ENCODE measurements at places on chromosomes 5 and 9. TPM values are rescaled to one million over a fixed set of nuclear protein-coding genes. Genes with fewer than 3 reads are reported as not detected.

DNA sequence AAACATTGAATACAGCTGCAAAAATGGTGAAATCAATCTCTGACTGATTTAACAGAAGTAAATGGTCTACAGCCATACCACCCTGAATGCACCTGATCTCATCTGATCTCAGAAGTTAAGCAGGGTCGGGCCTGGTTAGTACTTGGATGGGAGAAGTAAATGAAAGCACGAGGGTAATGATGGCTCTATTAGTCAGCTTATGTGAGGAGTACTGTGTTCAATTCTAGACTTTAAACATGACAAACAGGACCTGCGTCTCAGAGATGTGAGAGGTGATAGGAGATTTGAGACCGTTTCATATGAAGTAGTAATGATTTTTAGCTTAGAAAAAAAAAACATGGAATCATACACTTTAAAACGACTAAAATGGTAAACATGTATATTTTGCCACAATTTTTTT lies 77.1 kb upstream of the SUSD1 start:
- no peak overlapping the region for H3K27ac ChIP-seq
- no peaks in the 10 kb centered on the region for H3K4me1 ChIP-seq
- DNase-seq = no peak

GRCh38 chr5:108545301-108545700 lies 163.4 kb upstream of the FBXL17 start:
- no peak overlapping the region for H3K4me3 ChIP-seq
- H3K4me1 ChIP-seq = peaks cover 2% of the 10 kb centered on the region
- no peak for DNase-seq
- H3K27ac ChIP-seq = no peak overlapping the region

DNA sequence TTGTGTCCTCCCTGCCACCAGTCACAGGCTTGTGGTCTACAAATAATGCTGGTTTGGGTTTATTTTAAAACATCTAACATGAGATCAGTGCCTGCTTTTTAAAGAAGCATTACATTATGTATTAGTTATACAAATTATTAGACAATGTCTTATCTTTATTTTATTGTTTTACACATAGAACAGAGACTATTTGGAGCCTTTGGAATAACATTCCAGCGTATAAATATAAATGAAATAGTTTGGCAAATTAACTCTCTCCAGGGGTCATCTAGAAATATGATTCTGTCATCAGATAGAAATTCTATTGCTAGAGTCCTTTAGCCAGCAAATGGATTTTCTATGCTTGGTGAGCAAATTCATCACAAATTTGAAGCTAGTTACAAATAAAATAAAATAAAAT lies 22.4 kb downstream of the MAP1B start:
- H3K4me1 ChIP-seq = no peaks in the 10 kb centered on the region
- no peak for DNase-seq
- peaks cover 17% of the 10 kb centered on the region for H3K36me3 ChIP-seq
- no peak overlapping the region for H3K27ac ChIP-seq
- H3K27me3 ChIP-seq = no peaks in the 10 kb centered on the region

The PCDHB16 gene
- 5.9 TPM for total RNA-seq

GRCh38 chr9:125372441-125373226 lies 111.0 kb downstream of the GAPVD1 start:
- no peak overlapping the region for H3K4me3 ChIP-seq
- no peak overlapping the region for H3K27ac ChIP-seq
- no peak for DNase-seq
- H3K36me3 ChIP-seq = no peaks in the 10 kb centered on the region
- H3K27me3 ChIP-seq = no peaks in the 10 kb centered on the region

DNA sequence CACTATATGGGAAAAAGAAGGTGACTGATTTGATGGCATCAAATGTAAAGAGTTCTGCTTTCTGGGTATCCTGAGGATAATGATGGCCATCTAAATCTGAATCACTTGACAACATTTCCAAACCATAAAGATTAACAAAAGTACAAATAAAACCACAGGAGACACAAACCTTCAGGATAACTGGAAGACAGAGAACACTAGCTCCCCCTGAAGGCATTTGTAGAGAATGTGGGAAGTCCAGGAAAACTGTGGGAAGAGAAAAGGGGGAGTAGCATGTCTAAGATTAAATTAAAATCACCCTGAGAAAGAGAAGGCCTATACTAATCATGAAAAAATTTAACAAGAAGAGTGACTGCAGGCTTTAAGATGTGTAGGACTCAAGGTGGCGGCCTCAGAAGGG lies 116.2 kb downstream of the PRELID2 start:
- no peaks in the 10 kb centered on the region for H3K27me3 ChIP-seq
- no peak for DNase-seq
- H3K27ac ChIP-seq = no peak overlapping the region
- H3K36me3 ChIP-seq = no peaks in the 10 kb centered on the region
- H3K4me1 ChIP-seq = no peaks in the 10 kb centered on the region

DNA sequence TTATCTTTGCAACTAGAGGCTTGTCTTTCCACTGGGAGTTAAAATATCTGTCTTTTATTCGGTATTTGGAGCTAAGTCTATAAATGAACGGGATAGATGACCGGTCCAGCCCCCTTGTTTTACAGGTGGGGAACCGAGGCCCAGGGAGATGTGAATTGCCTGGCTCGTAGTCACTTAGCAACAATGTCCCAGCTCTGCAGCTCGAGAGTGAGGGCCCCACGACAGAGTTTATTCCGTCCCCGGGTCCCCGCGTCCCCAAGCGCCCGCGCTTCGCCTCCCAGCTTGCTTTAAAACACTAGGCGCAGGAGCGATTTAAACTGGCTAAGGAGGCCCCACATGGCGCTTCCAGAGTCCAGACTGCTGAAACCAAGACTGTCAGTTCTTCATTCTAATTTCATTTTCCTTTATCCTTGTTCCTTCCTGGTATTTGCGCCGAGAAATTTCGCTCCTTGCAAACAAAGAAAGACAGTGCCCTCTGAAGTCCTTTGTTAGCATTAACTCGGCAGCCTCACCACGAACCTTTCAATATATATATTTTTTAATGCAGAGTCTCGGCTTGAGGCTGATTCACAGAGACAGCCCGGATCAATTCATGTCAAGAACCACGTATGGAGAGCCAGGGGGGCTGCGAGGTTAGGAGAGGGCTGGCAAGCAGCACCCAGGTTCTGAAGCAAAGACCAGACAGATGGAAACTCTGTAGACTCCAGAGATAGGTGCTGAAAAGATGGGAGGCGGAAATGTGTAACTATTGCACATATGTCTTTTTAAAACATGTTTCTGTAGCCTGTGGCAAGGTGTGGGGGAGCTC lies 1.4 kb upstream of the ENC1 start:
- no peak overlapping the region for H3K27ac ChIP-seq
- peak overlapping the region; percentile 90 for H3K4me3 ChIP-seq
- H3K36me3 ChIP-seq = no peaks in the 10 kb centered on the region
- peaks cover 8% of the 10 kb centered on the region for H3K4me1 ChIP-seq
- peaks cover 24% of the 10 kb centered on the region for H3K27me3 ChIP-seq

- DNase-seq = no peak
- no peak overlapping the region for H3K27ac ChIP-seq
- H3K4me3 ChIP-seq = no peak overlapping the region
These were observed 8.3 kb upstream of the TEX48 start for GRCh38 chr9:114690308-114690707.

DNA sequence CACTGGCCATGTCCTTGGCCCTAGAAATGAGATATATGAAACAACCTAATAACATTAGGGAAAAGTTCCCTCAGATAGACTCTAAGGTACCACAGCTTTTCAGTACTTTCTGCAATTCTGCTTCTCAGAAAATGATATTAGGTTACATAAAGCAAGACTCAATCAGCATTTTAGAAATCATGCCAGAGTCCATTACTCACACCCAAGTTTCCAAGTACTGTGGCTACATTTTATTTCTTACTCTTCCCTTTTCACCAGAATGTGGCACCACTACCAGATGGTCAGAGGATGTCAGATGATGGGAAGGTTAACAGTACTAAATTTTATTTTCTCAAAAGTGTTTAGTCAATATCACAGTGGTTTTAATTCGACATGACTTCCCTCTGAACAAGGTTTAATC lies 217.2 kb downstream of the MLLT3 start:
- no peaks in the 10 kb centered on the region for H3K27me3 ChIP-seq
- no peak overlapping the region for H3K27ac ChIP-seq
- H3K4me1 ChIP-seq = no peaks in the 10 kb centered on the region

DNA sequence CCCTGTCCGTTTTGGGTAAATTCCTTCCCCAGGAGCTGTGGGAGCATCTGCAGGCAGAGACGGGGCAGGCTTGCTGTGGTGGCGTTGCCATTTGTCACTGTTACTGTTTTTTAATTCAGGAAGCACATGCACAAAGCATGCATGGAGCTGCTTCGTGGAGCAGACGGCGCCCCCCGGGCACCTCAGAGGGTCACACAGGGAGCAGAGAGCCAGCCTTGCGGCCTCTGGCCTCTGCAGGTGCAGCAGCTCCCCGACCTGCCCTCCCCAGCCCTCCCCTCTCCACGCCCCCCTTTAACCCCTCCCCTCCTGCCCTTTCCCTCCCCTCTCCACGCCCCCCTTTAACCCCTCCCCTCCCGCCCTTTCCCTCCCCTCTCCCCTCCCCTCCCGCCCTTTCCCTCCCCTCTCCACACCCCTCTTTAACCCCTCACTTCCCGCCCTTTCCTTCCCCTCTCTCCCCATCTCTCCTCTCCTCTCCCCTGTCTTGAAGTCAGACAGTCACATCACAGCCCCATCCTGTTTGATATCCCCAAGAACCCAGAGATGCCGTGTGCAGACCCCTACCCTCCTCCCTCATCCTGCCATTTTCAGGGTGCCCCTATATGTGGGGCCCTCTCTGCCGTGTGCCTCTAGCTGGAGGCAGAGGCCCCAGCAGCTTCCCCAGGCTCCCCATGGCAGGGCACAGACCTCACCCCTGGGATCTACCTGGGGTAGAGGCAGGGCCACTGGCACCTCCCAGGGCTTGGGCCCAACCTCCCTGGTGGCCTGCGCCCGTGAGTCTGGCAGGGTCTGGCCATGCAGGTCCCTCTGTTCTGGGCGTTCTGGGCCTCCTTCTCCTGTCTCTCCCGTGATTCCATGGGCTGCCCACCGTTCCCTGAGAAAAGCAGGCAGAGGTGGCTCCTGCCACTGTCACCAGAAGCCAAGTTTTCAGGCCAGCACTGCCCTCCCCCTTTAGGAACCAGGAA lies 29.6 kb upstream of the UBAC1 start:
- no peak overlapping the region for H3K4me3 ChIP-seq
- no peaks in the 10 kb centered on the region for H3K27me3 ChIP-seq
- no peak overlapping the region for H3K27ac ChIP-seq
- peaks cover 32% of the 10 kb centered on the region for H3K4me1 ChIP-seq

DNA sequence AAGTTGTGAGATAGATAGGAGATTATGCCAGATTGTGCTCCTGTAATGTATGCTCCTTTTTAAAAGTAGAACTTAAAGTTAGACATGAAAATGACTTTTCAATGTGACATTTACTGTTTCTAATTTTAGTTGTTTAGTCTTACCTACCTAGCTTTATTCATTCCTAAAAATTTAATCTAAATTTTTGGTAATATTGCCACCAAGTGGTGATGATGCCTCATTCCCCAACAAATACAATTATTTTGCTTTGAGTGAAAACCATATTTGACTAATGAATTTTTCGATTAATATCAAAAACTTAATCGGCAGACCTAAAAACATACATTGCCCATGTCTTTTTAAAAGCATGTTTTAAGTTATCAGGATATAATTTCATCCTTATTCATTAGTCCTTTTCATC lies 25.6 kb downstream of the PPWD1 start:
- no peak overlapping the region for H3K27ac ChIP-seq
- no peaks in the 10 kb centered on the region for H3K27me3 ChIP-seq
- H3K36me3 ChIP-seq = peaks cover 13% of the 10 kb centered on the region
- no peak overlapping the region for H3K4me3 ChIP-seq
- no peaks in the 10 kb centered on the region for H3K4me1 ChIP-seq

- no peaks in the 10 kb centered on the region for H3K27me3 ChIP-seq
- H3K27ac ChIP-seq = no peak overlapping the region
- no peak for DNase-seq
- H3K36me3 ChIP-seq = no peaks in the 10 kb centered on the region
- no peak overlapping the region for H3K4me3 ChIP-seq
- H3K4me1 ChIP-seq = no peaks in the 10 kb centered on the region
These were observed 40.3 kb downstream of the SLC24A2 start for GRCh38 chr9:19748278-19749126.

The NUTM2G gene
- 0.25 TPM for total RNA-seq

DNA sequence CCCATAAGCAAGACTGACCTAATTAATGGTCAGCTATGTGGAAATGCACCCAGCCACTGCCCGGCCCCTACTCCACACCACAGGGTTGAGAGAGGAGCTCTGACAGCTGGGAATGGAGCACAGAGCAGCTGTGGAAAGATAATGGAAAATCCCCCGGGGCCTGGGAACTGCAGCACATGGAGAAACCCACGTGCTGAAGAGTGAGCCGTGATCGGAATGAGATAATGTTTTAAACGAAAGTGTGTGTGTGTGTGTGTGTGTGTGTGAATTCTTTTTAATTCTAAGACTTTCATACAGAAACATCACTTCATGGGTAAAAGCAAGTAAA lies 13.1 kb upstream of the SLC12A7 start:
- H3K36me3 ChIP-seq = no peaks in the 10 kb centered on the region
- H3K27ac ChIP-seq = no peak overlapping the region
- no peak overlapping the region for H3K4me3 ChIP-seq
- no peaks in the 10 kb centered on the region for H3K27me3 ChIP-seq
- no peak for DNase-seq

GRCh38 chr5:32690153-32690552 lies 21.0 kb upstream of the NPR3 start:
- no peaks in the 10 kb centered on the region for H3K36me3 ChIP-seq
- H3K27ac ChIP-seq = no peak overlapping the region
- no peak for DNase-seq
- no peaks in the 10 kb centered on the region for H3K4me1 ChIP-seq
- H3K4me3 ChIP-seq = no peak overlapping the region
- H3K27me3 ChIP-seq = no peaks in the 10 kb centered on the region

GRCh38 chr5:6715758-6716628 lies 2.8 kb downstream of the TENT4A start:
- peak overlapping the region; percentile 68 for H3K4me3 ChIP-seq
- no peak overlapping the region for H3K27ac ChIP-seq
- no peaks in the 10 kb centered on the region for H3K27me3 ChIP-seq
- no peaks in the 10 kb centered on the region for H3K36me3 ChIP-seq
- no peak for DNase-seq

GRCh38 chr5:88251048-88251711 lies 17.5 kb downstream of the TMEM161B start:
- DNase-seq = no peak
- no peak overlapping the region for H3K27ac ChIP-seq
- no peaks in the 10 kb centered on the region for H3K36me3 ChIP-seq
- H3K4me3 ChIP-seq = no peak overlapping the region

- no peaks in the 10 kb centered on the region for H3K4me1 ChIP-seq
- H3K27ac ChIP-seq = no peak overlapping the region
- no peak for DNase-seq
- no peaks in the 10 kb centered on the region for H3K27me3 ChIP-seq
These were observed 9.8 kb upstream of the RAPGEF6 start for GRCh38 chr5:131644822-131645221.

The TNFSF15 gene
- total RNA-seq = 0.17 TPM

The IL13 gene
- not detected for total RNA-seq

The PIP5KL1 gene
- 13.4 TPM for total RNA-seq

The OR4F3 gene
- not detected for total RNA-seq

Measured in H1 (cell line).